ENCODE measurements at places on chromosomes 16 and 17.
A peak's percentile ranks its signal among the peaks of the same experiment; 100 is the strongest.

DNA sequence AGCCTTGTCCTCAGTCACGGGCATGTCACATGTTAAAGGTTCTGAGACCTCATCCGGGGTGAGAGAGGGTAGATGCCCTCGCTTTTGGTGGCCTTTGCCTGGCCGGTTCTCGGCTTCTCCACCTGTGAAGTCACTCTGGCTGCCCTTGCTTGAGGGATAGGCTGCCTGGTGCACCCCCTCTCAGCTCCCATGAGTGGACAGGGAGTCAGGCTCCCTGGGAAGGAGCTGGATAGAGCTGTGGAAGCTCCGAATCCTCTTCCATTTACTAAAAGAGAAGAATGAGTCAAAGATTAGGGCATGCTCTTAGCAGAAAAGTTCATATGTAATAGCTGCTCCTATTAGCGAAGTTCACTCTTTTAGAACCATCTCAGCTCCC, 142.0 kb downstream of the IRX3 start:
- DNase-seq, result no peak

- DNase-seq, result no peak
These were observed 21.8 kb upstream of the HERPUD1 start for GRCh38 chr16:56910112-56910511.

DNA sequence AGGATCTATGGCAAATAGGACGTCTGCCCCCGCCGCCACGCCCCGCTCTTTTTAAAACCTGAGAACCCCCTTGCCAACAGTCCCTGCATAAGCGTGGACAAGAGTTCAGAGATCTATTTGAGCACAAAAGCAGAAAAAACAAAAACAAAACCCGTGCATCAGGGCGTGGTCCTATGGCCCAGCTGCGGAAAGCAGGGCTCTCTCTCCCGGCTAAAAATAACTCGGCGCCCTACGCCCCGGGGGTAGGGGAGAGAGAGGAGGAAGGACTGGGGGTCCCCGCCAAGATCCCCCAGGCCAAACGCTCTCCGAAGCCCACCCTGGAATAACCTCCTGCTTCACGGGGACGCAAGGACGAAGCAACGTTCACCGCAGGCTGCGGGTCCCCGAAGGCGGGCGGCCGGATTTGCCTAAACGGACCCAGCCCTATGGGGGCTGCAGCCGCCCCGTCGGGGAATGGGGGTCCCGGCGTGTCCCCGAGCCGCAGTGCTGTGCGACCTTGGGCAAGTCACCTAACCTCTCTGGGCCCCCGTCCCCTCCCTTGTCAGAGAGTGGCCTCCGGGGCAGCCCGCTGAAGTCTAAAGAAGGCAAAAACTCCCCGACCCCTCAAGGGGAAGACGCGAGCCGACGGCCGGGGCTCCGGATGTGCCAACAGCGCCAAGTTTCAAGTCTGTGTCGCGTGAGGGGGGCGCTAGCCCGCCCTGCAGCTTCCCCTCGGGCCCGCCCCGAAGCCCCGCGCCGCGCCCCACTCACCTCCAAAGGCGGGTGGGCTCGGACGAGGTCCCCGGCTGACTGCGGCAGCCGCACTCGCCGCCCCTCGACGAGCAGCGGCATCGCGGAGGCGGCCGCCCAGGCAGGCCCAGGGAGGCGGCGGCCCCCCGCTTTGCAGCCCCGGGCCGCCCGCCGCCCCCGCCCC, 477 bp downstream of the NTAN1 start:
- DNase-seq, result peak; percentile 66

DNA sequence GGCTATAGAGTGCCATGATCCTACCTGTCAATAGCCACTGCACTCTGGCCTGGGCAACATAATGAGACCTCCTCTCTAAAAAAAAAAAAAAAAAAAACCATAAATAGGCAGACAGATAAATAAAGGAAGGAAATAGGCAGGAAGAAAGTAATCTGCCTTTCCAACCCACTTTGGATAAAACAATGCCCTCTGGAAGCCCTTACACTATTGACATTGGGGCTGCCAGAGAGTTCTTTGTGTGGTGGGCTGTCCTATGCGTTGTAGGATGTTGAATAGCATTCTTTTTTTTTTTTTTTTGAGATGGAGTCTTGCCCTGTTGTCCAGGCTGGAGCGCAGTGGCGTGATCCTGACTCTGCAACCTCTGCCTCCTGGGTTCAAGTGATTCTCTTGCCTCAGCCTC, 7.2 kb upstream of the RFWD3 start:
- no peak for DNase-seq

DNA sequence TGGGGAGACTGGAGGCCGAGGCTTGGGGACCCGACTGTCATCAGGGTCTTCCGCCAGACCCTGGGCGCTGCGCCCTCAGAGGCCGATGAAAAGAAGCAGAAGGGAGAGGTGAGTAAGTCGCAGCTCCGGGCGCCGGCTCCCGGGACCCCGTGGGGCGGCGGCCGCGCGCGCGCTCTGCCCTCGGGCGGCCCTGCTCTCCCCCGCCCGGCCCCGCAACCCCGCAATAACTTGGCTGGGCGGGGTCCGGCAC, 392 bp upstream of the ABHD15 start:
- no peak for DNase-seq

DNA sequence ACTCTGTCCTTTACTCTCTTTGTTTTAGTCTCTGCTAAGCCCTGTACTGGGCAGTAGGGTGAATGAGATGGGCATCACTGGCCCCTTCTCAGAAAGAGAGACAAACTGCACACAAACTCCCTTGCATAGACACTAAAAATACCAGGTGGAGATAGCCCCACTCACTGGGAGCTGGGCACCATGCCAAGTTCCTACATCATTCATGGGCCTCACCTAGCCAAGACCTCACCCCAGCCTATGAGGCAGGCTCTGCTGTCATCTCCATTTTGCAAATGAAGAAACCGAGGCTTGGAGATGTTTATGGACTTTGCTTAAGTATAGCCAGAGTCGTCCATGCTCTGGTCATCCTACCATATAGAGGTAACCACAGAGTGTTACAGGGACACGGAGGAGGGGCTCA, 499.8 kb upstream of the CDH11 start:
- no peak for DNase-seq

GRCh38 chr17:36610474-36610873, 9.1 kb downstream of the MRM1 start:
- DNase-seq, result no peak

- DNase-seq, result no peak
These were observed 12.9 kb upstream of the CCL17 start for GRCh38 chr16:57391708-57392107.

DNA sequence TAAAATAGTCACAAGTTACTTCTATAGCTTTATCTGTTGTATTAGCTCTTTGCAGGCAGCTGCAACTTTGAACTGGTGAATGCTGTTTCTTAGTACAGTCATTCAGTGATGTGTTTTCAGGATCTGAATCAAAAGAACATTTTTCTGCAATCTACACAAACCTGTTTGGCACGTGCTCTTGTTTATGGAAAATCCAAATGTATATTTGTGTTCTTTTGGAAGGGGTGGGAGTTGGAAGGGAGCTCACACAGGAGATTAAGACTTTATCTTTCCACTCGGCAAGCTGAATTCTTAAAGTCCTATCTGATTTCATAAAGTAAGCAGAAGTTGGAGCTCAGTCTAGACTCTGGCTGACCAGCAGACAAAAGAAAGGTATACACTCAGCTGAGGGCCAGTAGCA, 300.2 kb downstream of the MAP2K6 start:
- DNase-seq, result no peak

DNA sequence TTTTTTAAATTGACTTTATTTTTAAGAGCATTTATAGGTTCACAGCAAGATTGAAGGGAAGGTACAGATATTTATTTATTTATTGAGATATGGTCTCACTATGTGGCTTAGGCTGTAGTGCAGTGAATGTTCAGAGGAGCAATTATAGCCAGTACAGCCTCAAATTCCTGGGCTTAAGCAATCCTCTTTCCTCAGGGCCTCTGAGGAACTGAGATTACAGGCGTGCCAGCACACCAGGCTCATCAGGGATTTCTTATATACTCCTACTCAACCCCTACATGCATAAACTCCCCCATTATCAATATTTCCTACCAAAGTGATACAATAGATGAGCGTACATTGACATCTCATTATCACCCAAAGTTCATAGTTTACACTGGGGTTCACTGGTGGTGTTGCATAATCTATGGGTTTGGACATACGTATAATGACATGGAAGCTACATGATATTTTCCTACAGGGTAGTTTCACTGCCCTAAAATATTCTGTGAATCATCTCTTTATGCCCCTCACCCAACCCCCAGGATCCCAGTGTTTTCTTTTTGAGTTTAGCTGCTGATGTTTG, 33.5 kb downstream of the HS3ST3B1 start:
- DNase-seq, result no peak

DNA sequence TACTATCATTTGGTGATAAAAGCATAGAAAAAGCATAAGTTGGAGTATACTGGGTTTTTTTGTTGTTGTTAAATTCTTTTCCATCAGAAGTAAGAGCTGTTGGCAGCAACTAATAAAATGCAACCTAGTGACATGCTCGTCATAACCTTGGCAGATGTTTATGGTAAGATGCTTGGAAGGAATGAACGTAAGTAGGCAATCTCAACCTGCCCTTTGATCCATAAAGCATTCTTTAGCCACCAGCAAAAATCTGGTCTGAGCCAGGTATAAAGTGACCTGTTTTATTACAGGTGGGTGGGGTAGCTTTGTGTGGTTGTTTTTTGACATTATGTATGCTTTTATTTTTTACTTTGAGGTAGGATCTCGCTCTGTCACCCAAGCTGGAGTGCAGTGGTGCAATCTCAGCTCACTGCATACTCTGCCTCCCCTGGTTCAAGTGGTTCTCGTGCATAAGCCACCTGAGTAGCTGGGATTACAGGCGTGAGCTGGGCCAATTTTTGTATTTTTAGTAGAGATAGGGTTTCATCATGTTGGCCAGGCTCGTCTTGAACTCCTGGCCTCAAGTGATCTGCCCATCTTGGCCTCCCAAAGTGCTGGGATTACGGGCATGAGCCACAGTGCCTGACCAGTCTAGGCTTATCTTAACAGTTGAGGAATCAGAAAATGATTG, 22.0 kb downstream of the WSB1 start:
- DNase-seq, result no peak

Data from activated CD4-positive, alpha-beta T cell treated with anti-CD3 and anti-CD28 coated beads, Interleukin-2, amount 50 U/mL, for 1 hour (primary cell).